ENCODE measurements at places on chromosomes 5 and 9.

- DNase-seq: no peak
Measured at GRCh38 chr5:143386725-143387124, 16.8 kb downstream of the NR3C1 start.

DNA sequence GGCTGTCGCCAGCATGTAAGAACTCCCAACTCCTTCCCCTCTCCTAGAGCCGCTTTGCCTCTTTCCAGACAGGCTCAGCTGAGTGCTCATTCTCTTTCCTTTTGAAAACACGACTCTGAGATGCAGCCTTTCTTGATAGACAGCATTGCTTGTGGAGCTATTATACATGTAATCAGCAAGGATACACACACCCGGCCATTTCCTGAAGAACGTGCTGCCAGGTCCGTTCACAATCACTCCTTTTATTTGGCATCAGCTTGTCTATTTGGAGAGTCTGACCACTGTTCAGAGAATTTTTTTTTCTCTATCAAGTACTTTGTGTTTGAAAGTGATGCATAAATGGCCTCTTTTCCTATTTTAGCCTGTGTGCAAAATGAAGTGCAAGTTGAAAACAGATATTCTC is 328.7 kb downstream of the MARCHF11 start:
- DNase-seq: no peak

DNA sequence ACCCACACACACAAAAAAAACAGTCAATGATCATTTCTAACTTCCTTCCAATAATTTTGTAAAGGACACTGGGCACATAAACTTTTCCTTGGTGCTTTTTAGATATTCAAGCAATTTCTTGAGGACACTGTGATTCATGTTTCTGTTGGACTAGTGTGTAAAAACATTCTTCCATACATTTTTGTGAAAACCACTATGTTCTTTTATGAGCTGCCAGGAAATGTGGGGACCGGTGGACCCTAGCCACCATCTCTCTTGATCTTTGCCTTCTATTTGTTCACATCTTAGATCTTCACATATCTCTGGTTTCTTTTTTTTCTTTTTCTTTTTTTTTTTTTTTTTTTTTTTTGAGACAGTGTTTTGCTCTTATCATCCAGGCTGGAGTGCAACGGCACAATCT is 287.4 kb downstream of the GLIS3 start:
- DNase-seq: no peak

GRCh38 chr9:76613150-76613781 is 151.0 kb upstream of the PCA3 start:
- no peak for DNase-seq

GRCh38 chr5:55418994-55419968 is 111.5 kb downstream of the MTREX start:
- no peak for DNase-seq

GRCh38 chr9:32128546-32128945 is 255.9 kb upstream of the ACO1 start:
- no peak for DNase-seq

DNA sequence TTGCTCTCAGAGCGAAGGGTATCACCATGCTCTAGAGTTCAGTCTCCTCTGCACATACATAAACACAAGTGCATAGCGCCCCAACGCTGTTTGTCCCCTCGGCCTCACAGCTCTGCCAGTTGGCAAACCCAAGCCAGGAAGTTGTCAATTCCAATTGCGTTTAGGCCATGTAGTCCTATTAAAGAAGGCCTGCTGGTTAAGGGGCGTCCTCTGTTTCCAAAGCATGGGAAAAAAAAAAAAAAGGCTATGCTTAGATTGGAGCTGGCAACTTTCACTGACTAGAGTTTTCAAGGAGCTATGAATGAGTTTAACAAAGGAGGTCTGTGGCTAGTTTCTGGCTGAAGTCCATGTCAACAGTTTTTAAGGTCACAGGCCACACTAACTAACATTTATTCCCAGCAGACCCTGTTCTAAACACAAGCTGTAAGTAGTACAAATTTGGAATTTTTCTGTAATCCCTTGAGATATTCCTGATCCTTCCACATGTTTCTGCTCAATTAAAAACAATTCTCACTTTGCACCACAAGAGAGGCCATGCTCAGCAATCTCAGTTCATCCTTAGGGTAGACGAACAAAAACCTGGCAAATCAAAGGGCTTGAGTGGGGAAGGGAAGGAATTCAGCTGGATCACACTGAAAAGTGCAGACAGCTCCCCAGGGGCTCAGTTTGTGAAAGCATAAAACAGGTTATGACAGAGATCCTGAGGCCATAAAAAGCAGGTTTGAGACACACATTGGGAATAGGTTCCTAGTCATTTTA is 187.7 kb downstream of the DENND1A start:
- no peak for DNase-seq

DNA sequence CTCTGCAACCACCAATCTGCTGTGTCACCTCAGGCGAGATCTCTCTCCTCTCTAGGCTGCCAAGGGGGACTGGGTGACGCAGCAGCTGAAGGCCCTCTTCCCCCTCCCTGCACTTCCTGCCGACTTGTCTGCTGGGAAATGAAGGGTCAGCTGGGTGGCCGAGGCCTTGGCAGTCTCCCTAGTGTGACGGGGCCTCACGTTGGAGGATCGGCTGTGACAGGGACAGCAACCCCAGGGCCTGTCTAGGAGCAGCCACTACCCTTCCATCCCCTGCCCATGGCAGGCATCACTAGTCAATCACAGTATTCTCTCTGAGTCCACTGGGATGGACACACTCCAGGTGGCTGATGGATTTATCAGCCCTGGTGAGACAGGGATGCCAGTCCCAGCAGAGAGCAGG is 107.3 kb upstream of the SARDH start:
- peak; percentile 88 for DNase-seq

DNA sequence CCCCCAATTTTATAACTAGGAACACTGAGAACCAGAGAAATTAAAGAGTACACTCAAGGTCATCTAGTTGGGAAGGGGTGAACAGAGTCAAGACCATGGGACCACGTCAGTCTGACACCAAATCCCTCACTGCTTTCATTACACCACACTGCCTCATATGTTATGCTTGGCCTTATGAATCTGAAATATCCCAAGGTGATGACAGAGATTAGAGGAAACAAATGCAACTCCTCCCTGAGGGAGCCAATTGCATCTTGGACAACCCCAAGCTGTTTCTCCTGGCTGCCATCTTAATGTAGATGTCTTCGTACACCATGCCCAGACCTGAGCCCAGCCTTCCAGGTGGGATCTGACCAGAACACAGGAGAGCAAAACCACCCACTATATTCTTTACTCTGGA is 60.6 kb upstream of the ABCA1 start:
- no peak for DNase-seq

GRCh38 chr9:74526215-74526614 is 29.1 kb downstream of the RORB start:
- no peak for DNase-seq

DNA sequence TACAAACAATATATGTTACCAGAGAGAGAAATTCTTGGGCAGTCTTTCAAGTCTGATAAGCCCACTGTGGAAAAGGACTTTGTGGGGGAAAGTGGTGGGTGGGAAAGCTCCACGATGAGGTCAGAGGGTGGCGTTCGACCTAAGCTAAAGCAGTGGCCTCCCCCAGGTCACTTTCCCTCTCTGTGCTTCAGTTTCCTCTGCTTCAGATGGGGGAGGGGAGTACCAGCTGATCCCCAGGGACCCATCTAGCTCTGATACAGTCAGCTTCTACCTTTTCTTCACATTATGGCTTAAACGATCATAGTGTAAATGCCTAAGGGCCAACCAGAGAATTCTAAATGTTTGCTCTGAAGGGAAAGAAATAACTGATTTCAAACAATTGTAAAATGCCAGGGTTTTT is 36.6 kb upstream of the ARSB start:
- no peak for DNase-seq

DNA sequence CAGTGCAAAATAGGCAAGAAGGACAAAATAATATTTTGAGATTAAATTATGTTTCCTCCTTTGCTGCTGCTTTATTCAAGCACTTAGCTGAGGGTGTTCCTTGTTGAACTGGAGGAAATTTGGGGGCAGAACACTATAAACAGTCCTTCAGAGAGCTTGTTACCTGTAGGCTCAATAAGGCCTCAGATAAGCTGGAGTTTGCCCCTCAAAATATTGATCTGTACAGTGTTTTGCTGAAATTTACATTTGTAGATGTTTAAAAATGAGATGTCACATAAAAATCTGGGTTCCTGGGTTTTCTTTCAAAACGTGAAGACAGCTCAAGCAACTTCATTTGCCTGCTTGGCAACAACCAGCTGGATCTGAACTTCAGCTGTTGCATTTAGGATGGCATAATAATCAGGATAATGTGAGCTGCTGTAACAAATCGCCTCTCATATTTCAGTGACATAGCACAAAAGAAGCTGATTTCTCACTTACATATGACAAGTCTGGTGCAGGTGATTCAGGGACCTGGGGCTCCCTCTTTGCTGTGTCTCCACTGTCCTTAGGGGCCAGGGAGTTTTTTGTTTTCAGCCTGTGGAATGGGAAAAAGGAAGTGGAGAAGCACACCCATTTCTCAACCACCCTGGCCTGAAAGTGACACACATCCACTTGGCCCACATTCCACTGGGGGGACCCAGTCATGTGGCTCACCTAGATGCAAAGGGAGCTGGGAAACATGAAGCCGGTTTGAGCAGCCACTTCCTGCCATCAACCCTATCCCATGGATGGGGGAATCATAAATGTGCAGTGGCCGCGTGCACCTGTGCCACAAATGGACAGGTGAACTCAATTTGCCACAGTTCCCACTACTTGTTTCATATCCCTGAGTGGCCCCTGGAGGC is 2.4 kb upstream of the PSAT1 start:
- DNase-seq: peak; percentile 44

DNA sequence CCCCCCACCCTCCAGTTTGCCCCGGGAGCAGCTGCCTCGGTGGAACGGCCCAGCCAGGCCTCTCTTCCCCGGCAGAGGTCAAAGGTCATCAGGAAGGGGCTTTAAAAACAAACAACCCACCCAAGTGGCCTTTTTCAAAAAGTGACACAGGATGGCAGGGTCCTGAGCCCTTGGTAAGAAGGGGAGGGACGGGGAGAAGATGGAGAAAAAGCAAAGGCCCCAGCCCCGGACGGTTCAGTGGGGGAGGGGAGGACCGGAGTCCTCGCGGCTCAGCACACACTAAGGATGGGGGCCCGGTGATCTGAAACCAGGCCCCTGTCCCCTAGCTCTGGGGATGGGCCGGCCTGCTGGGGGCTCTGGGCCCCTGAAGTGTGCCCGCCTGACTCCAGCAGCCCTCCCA is 1.1 kb downstream of the PRRX2 start:
- no peak for DNase-seq

GRCh38 chr5:96660971-96661854 is 963 bp upstream of the CAST start:
- DNase-seq: peak; percentile 57

DNA sequence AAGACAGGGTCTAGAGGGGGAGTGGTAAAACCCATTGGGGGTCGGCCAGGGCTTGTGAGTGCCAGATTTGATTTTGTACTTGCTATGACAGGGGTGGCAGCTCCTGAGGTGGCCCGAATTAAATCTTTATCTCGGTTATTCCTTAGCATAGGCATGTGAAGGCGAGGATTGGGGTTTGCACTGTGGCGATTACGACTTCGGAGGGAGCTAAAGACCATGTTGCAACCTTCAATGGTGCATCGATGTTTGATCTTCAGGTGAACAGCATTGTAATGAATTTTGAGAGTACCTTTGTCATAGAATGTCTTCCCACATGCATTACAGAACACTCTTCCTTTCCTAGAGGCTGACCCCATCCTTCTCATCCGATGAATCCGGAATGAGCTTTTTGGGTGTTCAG is 433.9 kb downstream of the BNC2 start:
- DNase-seq: no peak

GRCh38 chr9:7752481-7752880 is 47.1 kb downstream of the DMAC1 start:
- no peak for DNase-seq

GRCh38 chr9:692636-693129 is 148.8 kb upstream of the DMRT1 start:
- no peak for DNase-seq

DNA sequence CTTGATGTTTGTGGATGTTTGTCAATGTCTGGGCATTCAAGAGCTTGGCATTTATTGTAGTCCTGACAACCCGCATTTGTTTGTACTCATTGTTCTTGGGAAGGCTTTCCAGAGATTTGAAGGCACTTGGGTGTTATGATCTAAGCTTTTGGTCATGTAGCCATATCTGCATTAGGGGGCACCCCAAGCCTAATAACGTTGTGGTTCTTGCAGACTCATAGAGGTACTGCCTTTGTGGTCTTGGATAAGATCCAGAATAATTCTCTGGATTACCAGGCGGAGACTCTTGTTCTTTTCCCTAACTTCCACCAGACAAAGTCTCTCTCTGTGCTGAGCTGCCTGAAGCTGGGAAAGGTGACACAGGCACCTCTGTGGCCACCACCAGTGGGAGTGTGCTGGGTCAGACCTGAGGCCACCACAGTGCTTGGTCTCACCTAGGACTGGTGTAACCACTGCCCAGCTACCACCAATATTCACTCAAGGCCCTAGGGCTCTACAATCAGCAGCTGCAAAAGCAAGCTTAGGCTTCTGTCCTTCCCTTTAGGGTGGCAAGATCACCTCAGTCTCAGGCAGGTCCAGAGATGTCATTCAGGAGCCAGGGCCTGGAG is 144.4 kb upstream of the TAS2R1 start:
- no peak for DNase-seq

GRCh38 chr9:2928411-2928810 is 84.5 kb upstream of the PUM3 start:
- DNase-seq: no peak

- no peak for DNase-seq
Measured at GRCh38 chr9:70477146-70477745, 62.8 kb upstream of the KLF9 start.

DNA sequence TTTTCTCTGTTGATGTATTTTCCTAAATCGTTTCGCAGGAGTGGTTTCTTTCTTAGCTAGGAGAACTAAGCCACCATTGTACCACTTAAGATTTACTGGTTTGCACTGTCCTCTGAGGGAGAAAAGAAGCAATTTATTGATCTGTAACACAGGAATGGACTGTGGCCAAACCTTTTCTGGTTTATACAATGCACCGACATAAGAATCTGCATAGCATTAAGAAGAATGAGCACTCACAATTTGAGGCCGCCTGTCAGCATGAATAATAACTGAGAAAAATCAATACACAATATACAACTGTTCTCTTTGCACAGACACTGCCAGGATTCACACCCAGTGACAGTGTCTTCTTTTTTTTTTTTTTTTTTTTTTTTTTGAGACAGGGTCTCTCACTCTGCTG is 168.6 kb upstream of the DMRT1 start:
- DNase-seq: no peak

DNA sequence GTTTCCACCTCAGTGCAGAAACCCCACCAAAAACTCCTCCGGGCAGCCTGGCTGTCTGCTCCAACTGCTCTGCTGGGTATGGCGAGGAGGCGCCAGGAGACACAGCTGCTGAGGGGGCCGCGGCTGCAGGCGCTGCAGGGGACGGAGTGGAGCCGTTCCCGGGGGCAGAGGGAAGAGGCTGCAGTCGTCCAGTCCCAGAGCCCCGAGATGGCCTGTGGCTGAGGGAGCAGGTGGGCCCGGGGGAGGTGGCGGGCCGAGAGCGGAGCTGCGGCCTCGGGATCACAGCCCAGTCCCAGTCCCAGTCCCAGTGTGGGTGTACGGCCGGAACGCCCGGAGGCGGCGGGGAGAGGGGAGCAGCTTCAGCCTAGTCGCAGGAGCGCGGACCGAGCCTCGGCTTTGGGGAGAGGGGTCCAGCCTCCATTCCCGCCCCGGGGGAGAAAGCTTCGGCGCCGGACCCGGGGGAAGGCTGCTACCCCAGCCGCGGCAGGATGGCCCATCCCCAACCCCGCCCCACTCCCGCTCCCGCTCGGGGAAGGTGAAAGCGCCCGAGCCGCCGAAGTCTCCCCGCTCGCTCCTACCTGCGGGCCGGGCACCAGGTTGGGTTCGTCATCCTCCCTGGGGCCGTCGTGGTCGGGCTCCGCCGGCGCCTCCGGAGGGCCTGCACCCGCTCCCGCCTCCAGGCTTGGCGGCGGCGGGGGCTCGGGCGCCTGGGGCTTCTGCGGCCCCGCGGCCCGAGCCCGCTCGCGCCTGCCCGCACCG is 513 bp downstream of the FAM193B start:
- peak; percentile 43 for DNase-seq

Measured in suppressor macrophage (primary cell).